Body of pancreas (tissue), 4 donors: ENCODE measurements at places on chromosomes 5 and 9. TPM values are rescaled to one million over a fixed set of nuclear protein-coding genes. Genes with fewer than 3 reads are reported as not detected.

PKD2L2 gene
- not detected for total RNA-seq

GABRP gene
- total RNA-seq, result 8.6 TPM

CD72 gene
- total RNA-seq, result 3.9 TPM

- no peak overlapping the region for H3K27ac ChIP-seq
- no peak overlapping the region for H3K4me3 ChIP-seq
- no peak for DNase-seq
- peaks cover 7% of the 10 kb centered on the region for H3K4me1 ChIP-seq
Measured at GRCh38 chr5:150319484-150319790, 16.7 kb upstream of the ARSI start.

- H3K27me3 ChIP-seq, result no peaks in the 10 kb centered on the region
- no peak overlapping the region for H3K4me3 ChIP-seq
- no peak overlapping the region for H3K27ac ChIP-seq
- DNase-seq, result no peak
- no peaks in the 10 kb centered on the region for H3K4me1 ChIP-seq
Measured at GRCh38 chr5:156394642-156395305, 67.8 kb downstream of the SGCD start.

DNA sequence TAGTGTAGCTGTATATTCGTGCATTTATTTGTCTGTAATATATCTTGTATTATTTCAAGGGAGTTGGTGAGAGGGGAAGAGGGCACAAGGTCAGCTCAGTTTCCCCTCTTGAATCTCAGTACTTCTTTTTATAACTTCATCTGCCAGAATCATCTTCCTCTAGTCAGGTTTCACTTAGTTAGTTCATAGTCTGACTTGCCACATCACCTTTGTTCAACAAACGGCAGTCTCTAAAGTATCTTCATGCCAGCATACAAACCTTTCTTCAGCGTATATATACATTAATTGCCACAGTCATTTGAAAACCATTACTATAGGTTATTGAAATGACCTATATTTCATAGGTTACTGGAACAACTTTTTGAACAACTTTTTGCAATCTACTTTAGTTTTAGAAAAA is 1.6 kb downstream of the ECM2 start:
- no peak for DNase-seq
- no peaks in the 10 kb centered on the region for H3K27me3 ChIP-seq
- no peak overlapping the region for H3K4me3 ChIP-seq

DNA sequence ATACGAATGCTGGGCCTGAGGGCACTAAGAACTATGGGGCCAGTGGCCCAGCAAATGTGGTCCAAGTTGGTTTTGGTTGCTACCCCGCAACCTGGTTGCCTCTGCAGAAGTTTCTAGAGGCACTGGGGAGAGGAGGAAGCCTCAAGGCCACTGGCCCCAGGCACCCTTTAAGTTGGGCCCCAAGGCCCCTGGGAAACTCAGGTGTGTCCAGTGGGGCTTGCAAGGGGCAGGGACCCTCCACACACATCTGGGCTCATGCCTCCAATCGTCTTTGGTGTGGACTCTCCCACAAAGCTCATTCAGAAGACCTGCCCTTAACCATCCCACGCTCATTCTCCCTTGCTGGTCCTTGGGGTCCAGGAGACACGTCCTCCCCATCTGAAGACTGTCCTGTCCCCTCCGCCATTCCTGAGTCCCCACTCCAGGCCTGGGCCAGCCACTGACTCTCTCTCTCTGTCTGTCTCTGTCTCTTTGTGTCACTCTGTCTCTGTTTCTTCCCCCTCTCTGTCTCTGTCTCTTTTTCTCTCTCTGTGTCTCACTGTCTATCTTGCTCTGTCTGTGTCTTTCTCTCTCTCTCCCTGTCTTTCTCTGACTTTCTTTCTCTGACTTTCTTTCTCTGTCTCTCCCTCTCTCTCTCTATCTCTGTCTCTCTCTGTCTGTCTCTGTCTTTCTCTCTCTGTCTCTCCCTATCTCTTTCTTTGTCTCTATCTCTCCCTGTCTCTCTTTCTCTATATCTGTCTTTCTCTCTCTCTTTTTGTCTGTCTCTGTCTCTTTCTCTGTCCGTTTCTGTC is 3.3 kb upstream of the SLC6A19 start:
- no peak for DNase-seq
- H3K36me3 ChIP-seq, result no peaks in the 10 kb centered on the region
- H3K27ac ChIP-seq, result no peak overlapping the region
- H3K27me3 ChIP-seq, result no peaks in the 10 kb centered on the region
- H3K4me3 ChIP-seq, result no peak overlapping the region
- H3K4me1 ChIP-seq, result peaks cover 5% of the 10 kb centered on the region

DNA sequence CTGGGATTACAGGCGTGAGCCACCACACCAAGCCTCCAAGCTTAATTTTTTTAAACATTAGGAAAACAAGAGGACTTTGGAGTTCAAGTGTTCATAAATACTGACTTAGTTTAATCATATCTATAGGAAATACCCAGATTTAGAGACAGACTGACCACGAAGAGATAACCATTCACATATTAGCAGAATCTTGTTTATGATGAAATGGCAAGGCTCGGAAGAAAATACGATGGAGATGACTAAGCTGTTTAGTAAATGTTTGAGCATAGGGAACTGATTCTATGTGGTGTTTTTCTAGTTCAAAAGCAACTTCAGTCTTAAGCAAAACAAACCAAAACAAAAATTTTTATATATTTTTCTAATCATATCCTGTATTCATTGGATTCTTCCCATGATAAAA is 13.5 kb upstream of the TUSC1 start:
- DNase-seq, result no peak
- H3K4me3 ChIP-seq, result no peak overlapping the region
- no peaks in the 10 kb centered on the region for H3K36me3 ChIP-seq
- no peaks in the 10 kb centered on the region for H3K4me1 ChIP-seq
